ENCODE measurements at places on chromosomes 6 and 20.

DNA sequence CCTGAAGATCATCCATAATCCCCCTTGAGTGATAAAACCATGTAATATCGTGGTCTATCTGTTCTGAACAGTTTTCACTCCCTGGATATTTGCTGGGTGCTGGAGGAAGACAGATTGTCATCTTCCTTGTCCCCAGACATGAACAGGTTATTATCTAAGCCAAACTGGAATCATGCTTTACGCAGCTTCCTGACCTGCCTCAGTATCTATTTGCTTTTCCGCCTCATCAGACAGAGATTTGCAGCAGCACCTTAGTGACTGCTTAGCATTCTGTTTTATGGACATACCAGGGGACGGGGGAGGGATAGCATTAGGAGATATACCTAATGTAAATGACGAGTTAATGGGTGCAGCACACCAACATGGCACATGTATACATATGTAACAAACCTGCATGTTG lies 124.6 kb downstream of the SLC23A2 start:
- DNase-seq: no peak

DNA sequence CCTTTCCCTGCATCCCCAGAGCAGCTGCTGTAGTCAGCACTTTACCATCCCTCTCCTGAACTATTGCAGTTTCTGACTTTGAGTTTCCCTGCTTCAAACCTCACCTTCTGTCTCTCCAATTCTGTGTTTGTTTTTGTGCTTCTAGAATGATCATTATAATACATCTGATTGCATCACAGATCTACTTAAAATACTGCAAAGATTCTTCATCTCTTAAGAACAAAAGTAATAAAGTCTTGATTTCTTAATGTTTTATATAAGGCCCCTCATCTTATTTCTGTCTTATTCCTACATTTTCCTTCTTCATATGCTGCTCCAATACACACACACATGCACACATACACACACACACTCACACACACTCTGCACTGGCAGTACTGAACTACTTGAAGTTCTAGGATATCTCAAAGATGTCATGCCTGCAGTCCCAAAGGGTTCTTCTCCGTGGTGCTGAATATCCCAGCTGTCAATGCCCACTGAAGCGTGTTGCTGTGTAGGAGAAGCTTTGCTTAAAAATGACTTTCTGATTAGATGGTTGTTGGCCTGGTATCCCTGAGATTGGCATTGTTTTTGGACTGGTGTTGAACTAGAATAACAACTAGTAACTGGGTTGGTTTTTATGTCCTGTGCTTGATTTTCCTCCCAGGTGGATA lies 97.2 kb downstream of the MAP3K4 start:
- DNase-seq: no peak

DNA sequence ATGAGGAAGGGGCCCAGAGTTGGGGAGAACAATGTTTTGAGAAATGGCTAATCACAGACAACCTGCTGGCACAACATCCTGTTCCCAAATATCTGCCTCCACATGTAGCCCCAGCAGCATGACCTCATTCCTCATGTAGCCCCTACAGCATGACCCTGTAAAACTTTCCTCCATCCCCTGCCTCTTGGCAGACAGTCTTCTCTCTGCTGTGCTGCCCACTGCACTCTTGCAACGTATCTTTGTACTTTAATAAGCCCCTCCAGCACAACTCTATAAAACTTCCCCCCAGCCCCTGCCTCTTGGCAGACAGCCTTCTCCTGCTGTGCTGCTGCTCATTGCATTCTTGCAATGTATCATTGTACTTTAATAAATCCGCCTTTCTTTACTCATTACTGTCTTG lies 278.8 kb downstream of the HDGFL1 start:
- no peak for DNase-seq

- DNase-seq: no peak
These were observed 19.3 kb downstream of the ABCF1 start for GRCh38 chr6:30590509-30590908.

- no peak for DNase-seq
These were observed 295.0 kb downstream of the PKHD1 start for GRCh38 chr6:51792273-51793030.

DNA sequence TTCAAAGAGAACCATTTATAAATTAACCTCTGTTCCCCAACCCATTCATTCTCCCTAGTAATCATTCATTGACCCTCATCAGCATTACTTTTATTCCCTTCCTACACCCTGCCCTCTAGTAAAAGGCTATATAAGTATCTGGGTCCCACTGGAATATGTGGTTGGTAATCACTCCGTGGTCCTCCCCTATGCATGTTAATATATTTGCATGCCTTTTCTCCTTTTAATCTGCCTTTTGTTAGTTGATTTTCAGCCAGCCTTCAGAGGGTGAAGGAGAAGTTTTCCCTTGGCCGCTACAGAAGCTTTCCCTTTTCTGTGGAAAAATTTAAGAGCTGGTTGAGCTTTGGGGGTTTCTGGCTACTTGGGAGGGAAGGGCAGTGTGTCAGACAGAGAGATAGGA lies 585.6 kb downstream of the UTRN start:
- no peak for DNase-seq

- DNase-seq: no peak
These were observed 61.7 kb upstream of the HMGN3 start for GRCh38 chr6:79296211-79296610.

DNA sequence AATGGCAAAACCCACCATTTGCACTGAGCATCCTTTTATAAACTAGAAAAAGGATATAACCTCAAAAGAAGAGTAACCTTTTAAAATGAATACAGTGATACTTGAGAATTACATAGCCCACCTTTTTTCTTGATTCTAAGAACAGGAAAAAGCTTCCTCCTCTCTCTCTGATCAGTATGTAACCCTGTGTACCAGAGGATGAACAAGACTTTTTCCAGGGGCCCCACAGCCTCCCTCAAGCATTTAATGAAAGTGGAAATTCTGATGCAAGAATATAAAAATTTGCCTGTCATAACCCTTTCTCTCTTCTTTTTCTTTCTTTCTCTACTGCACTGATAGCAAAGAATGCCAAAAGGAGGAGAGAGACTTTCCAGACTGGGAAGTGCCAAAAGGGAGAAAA lies 64.2 kb upstream of the BTN3A2 start:
- no peak for DNase-seq

GRCh38 chr6:69887714-69888345 lies 21.5 kb downstream of the COL19A1 start:
- no peak for DNase-seq

GRCh38 chr6:84777888-84778287 lies 13.5 kb upstream of the TBX18 start:
- no peak for DNase-seq

DNA sequence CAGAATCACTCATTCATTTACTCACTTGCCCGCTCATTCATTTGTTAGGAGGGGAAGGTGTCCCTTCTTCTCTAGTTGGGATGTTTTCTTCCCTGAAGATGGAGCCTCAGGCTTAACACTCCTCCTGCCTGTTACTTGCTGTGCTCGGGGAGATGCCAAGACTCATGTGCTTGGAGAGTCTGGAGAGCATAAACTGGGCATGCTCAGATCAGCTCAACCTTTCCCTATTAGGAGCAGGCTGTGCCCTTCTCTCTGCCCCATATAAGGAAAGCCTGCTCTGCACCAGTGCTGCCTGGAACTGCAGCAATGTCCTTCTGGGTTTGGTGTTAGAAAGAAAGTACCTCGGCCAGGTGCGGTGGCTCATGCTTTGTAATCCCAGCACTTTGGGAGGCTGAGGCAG lies 18.0 kb upstream of the UBE2V1 start:
- DNase-seq: no peak

DNA sequence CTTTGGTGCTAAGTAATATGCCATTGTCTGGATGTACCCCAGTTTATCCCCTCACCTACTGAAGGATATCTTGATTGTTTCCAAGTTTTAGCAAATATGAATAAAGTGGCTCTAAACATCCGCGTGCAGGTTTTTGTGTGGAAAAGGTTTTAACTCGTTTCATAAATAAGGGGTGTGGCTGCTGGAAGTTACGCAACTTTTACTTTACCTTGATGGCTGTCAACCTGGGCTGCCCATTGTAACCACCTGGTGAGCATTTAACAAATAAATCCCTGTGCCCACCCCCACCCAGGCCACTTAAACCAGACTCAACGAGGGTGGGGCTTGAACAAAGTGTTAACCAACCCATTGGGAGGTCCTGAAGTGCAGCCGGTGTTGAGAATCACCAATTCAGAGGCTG lies 187.8 kb downstream of the NRN1 start:
- DNase-seq: no peak

GRCh38 chr6:25504661-25505060 lies 147.4 kb upstream of the SCGN start:
- DNase-seq: no peak

- peak; percentile 46 for DNase-seq
These were observed 648.8 kb upstream of the AGPAT4 start for GRCh38 chr6:161922631-161923119.

DNA sequence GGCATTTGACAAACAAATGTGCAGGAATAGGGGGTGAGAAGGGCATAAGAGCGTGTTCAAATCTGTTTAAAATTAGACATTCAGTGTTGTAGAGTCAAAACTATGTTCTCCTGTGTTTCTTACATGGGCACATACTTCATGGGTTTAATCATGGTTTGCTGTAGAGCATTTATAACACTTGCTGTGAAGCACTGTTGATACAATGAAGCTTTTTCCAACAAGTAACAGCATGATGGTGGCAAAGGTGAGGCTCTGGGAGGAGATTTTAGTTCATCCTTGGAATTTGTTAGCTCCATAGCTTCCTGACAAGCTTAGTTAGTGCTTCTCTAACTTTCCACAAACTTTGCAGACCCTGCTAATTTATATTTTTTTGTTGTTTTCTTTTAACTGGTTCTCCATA lies 900.7 kb downstream of the TFAP2A start:
- no peak for DNase-seq

DNA sequence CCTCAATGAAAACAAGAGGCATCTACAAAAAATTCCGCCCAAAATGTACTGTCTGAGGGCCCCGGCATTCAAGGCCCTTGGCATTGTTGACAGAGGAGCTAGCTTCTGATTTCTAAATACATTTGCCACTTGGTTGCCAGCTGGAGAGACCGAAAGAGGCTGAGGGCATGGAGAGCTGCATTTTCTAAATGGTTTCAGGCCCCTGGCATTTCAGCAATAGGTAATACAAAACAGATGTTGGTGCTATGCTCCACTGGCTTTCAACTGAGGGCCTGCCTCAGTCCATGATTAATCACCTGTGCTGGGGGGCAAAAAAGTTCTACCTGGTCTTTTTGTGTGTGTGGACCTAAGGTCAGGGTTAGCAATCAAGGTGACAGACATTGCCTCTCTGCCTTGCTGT lies 79.5 kb upstream of the ISM1 start:
- DNase-seq: no peak

Data from Ammon's horn (tissue), 1 donor.